NCI-H510A treated with DMSO at 0.1 percent for 48 hours (cell line): ENCODE measurements at places on chromosomes 5 and 9.

DNA sequence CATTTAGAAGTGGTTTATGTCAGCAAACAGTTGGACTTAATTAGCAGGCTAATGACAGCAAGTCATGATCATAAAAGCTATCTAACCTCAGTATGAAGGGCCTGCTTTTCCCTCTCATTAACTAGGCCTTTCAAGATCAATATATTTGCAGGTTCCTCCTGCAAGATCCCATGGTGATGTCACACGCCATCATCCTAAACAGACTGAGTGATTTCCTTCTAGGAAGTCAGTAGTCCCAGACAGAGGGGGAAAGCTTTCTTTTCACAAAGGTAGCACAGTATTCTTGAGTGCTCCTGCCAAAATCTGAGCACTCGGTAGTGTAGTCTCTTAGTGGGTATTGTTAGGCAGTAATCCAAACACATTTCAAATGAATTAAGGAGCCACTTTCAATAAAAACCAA is 52.5 kb downstream of the UIMC1 start:
- no peak for DNase-seq

DNA sequence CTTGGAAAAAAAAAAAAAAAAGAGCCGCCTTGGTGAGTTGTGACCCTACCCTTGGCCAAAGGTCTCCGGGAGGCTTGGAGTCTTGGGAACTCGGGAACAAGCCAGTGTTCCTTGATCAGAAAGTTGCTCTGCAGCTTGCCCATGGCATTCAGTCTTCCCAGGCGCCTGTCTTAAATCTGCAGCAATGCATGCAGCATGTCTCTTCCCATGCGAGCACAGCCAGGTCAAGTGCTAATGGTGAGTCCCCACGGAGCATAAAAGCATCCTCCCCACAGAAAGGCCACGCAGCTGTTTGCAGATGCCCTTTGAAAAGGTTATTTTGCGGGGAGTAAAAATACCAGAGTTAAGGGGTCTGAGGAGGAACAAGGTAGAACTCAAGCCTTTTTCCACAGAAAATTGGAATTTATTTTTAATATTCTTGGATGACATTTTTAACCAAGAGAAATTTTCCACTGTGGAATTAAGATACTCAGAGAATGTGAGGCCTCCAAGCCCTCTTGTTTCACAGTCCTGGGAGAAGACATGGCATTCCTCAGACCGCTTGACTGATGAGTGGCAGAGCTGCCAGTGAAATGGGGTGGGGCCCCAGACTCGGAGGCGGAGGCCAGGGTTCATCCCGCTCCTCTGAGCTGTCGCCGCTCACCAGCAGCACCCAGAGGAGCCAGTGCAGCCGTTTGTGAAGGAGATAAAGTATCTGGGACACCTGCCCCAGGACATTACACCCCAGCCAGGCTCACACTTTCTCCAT is 81.6 kb downstream of the CYFIP2 start:
- DNase-seq = no peak

DNA sequence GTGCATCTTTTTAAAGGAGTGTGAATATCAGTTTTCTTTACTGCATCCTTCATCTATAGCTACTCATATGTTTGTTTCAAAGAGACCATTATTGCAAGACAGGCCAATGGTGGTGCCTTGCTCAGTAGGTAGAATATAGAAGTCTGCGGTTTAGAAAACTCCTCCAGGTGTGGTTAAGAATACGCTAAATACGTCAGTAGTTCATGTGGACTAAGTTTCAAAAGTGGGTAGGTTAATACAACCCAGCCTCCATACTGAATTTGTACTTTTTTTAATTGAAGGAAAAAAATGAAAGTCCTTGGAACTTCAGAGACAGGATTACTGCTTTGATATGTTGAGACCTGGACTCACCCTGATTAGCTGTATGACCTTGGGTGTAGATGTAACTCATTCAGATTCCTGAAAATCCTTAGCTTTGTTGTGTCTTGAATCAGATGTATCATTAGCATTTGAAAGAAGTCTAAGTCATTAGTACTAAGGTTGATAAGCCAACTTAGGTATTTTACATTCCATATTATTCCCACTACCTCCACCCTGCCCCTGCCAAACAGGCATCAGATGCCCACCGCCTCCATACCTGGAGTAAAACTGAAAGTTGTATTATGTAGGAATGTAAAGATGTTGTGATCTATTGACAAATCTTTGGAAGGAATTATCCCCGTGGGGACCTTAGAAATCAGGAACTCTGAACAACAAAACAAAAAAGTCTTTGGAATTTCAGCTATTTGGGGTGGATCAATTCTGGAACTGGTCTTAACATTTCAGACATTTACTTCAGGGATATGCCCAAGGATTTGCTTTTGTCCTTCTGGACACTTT is 6.1 kb downstream of the BASP1 start:
- no peak for DNase-seq

DNA sequence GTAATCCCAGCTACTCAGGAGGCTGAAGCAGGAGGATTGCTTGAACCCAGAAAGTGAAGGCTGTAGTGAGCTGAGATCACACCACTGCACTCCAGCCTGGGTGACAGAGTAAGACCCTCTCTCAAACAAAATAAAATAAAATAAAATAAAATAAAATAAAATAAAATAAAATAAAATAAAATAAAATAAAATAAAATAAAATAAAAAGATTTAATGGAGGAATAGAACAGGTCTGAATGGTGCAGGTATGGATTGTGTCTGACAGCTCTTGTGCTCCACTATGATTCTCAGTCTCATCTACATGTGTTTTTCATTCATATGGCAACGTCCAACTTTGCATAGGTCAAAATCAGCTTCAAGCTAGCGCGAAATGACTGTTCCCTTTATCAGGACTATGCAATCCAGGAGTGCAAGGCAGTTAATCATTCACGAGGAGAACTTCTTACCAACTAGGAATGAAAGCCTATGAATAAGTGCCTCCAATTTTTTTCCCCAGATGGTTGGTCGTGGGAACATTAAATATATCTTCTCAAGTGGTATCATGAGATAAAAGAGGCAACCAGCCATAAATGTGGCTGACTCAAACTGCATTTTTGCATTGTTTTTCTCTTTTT is 1392.3 kb upstream of the CDH9 start:
- no peak for DNase-seq

- no peak for DNase-seq
Measured at GRCh38 chr5:158287643-158288271, 428.8 kb upstream of the CLINT1 start.

GRCh38 chr9:81671880-81672280 is 17.5 kb downstream of the TLE1 start:
- no peak for DNase-seq

DNA sequence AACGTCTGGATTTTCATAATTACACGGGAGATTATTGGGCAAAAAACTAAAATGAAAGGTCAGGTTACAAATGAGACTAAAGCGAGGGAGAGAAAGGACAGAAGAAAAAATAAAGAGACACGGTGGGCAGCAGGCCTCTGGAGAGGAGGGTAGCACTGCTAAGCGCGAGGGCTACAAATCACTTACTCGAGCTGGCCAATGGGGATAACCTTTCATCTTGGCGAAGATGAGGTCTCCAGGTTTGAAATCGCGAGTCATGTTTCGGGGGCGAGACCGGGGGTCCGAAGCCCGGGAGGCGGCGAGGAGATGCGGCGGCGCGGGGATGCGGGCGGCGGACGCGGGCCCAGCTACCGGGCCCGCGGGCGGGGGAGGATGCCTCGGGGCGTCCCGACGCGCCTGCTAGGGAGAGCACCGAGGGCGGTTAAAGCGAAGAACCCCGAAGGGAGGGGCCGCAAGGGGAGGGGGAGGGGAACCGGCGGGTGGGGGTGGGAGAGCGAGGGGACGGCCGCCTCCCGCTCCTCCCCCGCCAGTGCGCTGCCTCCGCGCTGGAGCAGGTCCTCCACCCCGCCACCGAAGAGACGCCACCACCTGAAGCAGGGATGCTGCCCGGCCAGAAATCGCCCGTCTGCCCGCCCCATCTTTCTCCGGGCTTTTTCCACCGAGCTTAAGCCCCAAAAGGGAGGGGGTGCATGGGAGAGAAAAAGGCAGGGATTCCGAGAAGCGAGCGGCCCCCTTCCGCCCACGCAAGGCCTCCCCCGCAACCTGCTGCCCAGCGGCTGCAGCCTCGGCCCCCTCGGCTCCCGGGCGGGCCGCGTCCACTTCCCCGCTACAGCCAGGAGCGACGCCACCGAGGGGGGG is 610 bp downstream of the PSIP1 start:
- peak; percentile 34 for DNase-seq

DNA sequence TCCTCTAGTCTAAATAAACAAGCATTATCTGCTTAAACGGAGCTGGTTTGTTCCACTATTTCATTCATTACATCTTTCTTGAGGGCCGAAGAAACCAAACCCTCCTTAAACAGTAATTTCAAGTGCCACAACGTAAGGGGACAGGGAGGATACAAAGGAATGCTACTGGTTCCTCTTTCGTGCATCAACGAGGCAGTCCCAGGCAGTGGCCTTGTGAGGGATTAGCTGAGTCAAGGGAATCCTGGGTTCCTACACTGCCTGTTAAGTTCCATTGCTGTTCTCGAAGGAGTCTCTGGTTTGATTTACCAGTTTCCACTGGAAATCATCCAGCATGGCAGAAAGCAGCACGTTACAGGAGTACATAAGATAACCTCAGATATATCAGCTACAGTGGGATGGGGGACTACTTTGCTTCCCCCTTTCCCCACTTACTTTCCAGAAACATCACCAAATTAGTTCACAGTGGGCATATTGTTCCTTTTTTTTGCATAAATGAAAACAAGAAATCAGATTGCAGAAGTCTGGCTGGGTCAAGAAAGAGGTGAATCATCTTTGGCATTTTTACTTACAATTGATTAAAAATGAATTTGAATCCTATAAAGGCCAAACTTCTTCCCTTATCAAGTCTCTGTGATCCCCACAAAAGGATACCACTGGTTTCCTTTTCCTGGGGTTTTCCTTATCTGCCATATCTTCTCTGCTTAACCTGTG is 2.5 kb upstream of the RANBP3L start:
- DNase-seq = no peak

GRCh38 chr9:76067696-76068095 is 177.2 kb downstream of the PCSK5 start:
- DNase-seq = no peak

DNA sequence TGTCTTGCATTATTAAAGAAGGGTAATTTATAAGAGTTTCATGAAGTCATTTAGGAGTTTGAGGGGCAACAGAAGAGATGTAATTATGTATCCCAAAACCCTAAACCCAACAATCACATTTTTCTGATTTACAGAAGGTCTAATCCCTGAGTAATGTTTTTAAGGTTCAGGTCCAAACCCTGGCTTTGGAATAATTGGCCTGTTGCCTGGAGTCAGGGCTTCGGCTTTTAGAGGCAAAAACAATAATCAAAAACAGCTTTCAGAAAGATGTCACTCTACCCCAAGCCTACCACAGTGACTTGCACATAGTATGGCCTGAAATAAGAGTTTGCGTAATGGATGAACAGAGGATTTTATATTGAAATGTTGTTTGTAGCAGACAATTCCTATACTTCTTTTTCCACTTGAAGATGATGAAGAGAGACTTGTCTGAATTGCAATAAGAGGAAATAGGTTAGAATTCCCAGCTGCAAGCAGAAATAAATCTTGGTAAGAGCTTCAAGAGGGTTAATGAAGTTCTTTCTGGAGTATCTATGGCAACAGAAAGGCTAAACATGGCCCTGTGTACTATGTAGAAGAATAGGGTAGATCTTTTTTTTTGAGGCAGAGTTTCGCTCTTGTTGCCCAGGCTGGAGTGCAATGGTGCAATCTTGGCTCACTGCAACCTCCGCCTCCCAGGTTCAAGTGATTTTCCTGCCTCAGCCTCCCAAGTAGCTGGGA is 152.0 kb downstream of the GPBP1 start:
- DNase-seq = no peak

DNA sequence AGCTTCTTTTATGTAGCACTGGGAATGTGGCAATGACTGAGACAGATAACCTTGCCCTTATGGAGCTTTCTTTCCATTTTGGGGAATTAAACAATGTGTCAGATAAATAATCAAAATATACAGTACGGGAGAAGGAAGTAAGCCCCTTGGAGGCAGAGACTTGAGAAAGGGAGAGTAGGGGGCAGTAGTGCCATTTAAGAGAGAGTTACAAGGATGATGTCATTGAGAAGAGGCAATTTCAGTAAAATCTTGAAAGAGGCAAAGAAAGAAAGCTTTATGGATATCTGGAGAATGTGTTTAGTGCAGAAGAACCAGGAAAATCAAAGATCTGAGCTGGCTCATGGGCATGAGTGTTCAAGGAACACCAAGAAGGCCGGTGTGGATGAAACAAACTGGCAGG is 77.3 kb downstream of the KCTD16 start:
- DNase-seq = no peak

DNA sequence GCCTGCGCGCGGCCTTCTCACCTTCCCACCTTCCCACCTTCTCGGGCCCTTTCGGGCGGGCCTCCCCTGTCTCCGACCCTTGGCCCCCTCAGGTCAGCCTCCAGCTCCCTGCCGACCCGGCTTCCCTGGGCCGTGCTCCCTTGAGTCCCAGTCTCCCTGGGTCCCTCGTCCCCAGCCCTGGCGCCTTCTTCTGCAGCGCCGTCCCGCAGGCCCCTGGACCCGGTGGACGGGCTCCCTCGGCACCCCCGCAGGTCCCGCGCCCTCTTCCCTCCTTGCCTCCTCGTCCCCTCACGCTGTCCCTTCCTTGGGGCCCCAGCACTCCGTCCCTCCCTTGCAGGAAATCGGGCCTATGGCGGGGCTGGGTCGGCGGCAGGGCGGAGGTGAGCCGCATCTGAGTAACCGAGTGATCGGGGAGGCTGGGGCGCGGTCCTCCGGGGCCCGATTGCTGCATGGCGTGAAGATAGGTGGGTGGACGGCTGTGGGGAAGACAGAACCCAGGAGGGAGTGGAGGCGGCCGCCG is 7.6 kb downstream of the ARPC5L start:
- no peak for DNase-seq

GRCh38 chr5:116557669-116558271 is 16.9 kb downstream of the SEMA6A start:
- no peak for DNase-seq

DNA sequence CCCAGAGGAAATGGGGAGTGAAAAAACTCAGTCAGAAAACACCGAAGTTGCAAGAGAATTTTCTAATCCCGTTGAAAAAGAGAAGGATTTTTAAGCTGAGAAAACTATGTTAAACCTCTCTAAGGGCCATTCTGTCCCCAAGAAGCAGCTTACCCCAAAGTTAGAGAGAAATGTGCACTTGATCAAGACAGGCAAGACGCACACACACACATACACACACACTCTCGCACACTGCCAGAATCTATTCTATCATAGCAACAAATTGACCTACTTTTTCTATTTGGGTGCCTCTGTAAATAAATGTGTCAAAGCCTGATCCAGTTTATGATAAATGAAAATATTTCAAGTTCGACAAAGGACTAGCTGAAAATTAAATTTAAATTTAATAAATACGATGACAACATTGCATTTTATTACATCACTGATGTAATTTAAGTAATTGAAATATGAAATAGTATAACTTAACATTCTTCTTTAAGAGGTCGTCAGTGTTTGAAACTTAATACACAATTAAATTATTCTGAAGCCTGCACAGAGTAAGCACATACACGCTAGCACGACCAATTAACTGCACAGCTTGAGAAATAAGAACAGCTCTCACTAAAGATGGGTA is 5.9 kb downstream of the NFIL3 start:
- DNase-seq = no peak
